ENCODE measurements at places on chromosomes 1 and 21. TPM values are rescaled to one million over a fixed set of nuclear protein-coding genes. Genes with fewer than 3 reads are reported as not detected.

- DNase-seq = peak; percentile 84
These were observed 12.4 kb downstream of the FMOD start for GRCh38 chr1:203338335-203339036.

DCDC2B gene
- polyA plus RNA-seq = not detected

DNA sequence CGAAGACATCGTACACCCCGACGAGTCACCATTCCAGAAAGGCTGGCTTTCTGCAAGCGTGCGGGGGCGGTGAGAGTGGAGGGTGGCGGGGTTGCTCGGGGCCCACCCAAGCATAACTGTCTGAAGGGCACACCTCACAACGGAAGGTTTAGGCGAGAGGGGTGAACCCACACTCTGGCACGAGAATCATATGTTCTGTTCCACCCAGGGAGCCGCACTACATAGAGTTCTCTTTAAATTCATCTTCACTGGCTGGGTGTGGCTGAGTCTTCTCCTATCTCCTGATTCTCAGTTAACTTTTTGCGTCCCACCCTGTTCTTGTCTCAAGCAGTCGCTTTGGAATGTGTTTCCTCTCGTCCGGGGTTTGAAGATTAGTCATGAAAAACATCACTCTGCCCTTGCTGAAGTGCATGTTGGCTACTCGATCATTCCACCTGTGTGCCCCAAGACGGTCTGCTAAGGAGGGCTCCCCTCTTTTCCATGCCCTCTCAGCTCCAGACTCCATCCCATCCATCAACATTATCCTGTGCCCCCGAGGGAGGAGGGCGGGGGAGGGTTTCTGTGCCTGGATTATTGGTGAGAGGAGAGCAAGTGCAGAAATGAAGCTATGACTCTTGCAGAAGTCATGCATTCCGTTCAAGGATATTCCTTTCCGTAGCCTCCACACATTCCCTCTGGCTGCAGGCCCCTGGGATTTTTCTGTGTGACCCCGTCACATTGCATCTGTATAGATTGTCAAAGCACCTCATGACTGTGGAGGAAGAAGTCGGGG is 53.5 kb upstream of the CD34 start:
- DNase-seq = no peak

DNA sequence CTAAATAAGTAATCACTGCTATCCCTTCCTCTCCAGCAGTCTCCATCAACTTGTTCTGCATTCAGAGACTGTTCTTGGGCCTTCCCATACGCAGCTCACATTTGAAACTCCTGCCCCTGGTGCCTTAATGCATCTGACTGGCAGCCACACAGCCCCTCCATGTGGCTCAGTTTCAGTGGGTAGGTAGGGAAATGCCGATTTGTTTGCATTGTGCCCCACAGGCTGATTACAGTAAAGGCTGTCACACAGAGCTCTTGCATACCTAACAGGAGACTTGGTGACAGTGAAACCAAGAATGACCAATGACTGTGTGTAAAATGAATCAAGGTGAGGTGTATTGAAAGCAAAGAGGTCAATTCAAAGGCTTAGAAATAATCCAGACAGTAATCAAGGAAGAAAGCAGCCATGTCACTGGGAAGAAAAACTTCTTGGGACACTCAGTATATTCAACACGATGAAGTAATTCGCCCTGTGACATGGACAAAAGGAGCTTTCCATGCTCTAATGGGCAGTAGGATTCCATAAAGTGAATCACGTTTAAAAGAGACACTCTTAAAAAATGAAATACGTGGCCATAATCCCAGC is 12.7 kb upstream of the B3GALNT2 start:
- DNase-seq = no peak

FOXD2 gene
- 0.09 TPM for polyA plus RNA-seq

DNA sequence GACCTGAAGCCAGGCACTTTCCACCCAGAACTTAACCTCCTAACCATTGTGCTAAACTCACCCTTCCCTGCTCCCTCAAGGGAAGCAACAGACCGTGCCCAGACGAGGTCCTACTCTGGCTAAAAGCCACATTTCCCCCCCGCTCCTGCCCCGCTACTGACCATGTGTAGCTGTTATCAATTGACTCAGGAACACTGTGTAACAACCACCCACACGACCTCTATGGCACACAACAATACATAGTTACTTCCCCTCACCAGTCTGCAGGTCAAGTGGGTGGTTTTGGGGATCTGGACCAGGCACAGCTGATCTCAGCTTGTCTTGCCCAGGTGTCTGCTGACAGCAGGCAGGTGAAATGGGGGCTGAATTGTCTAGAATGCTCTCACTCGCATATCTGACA is 40.1 kb downstream of the CAMK2N1 start:
- DNase-seq = no peak

DNA sequence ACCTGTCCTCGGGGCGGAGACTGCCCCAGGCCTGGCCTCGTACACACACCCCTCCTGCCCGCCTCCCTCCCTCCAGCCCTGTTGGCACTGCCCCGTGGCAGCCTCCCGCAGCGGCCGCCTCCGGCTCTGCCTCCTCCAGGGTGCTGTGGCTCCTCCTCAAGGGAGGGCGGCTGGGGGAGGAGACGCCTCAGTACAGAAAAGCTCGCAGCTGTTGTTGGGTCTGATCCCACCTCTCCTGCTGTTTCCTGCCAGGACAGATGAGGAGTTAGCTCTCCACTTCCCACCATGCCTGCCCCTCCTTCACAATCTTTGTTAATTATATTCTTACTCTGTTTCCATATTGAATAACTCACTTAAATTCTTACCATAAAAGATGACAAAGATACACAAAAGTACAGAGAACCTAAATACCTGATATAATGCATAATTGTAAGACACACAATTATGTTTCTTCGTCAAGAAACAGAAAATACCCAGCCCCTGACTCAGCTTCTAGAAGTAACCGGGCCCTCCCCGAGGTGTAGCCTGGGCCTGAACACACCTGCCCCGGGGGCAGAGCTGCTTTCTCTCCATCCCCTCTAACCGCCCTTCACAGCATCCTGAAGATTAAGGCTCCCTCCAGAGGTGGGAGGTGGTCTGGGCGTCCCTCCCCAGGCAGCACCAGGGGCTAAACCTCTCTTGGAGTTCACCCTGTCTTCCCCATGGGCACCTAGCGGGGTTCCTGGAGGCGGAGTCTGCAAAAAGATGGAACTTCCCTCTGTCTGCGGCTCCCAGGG is 30.6 kb upstream of the COL6A1 start:
- DNase-seq = no peak

PDPN gene
- polyA plus RNA-seq = not detected

STIL gene
- 1.2 TPM for polyA plus RNA-seq

DNA sequence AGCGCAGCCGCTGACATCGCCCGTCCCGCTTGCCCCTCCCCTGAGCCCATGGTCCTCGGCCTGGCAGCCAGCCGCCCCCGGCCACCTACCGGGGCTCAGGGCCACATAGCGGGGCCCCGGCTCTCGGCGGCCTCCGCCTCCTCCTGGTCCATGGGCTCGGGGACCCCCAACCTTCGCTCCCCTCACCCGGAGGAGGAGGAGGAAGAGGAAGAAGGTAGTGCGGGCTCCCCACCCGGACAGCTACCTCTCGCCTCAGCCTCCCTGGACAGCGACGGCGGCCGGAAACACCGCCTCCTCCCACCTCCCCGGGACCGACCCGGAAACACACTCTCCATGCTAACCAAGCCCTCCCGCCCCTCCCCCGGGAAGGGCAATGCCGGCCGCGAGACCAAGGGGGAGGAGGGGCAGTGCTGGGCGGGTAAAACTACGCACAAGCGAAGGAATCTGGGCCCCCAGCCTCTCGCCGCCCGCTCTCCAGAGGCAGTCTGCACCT is at the start of gene KIAA0319L:
TSS of gene KIAA0319L (minus strand) at position 286 of the 493 bp plus-strand sequence. CDS start 2,912 bp downstream, outside the sequence.
- DNase-seq = no peak

GRCh38 chr1:228274452-228275178 is 66.8 kb downstream of the OBSCN start:
- no peak for DNase-seq

- DNase-seq = no peak
These were observed 166.5 kb downstream of the DHRS3 start for GRCh38 chr1:12451560-12451900.

KRTAP19-6 gene
- polyA plus RNA-seq = not detected

ARHGAP29 gene
- not detected for polyA plus RNA-seq

EMC1 gene
- polyA plus RNA-seq = 25.8 TPM

DNA sequence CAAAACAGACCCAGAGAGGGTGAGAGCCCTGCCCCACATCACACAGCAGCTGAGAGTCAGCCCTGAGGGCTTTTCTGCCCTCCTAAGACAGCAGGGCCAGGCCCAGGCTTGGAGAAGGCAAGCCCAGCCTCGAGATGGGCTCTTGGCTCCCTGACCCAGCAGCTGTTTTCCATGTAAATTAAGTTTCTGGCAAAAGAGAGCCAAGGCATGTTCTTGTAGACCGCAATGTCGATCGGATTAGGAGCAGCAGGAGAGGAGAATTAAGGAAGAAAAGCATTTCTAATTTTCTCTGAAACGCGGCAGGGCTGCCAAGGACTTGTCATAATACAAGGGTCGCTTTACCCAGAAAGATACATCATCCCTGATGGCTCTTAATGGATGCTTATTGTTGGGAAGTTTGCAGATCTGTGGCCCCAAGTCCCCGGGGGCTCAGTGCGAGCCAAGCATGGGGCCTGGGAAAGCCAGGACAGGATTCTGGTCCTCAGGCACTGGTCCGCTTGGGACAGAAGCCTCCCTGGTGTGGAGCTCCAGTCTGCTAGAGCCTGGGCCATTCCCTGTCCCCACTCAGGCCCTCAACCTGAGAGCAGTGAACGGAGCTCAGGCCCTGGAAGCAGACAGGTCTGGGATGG is 62.8 kb downstream of the DMRTB1 start:
- no peak for DNase-seq

DNA sequence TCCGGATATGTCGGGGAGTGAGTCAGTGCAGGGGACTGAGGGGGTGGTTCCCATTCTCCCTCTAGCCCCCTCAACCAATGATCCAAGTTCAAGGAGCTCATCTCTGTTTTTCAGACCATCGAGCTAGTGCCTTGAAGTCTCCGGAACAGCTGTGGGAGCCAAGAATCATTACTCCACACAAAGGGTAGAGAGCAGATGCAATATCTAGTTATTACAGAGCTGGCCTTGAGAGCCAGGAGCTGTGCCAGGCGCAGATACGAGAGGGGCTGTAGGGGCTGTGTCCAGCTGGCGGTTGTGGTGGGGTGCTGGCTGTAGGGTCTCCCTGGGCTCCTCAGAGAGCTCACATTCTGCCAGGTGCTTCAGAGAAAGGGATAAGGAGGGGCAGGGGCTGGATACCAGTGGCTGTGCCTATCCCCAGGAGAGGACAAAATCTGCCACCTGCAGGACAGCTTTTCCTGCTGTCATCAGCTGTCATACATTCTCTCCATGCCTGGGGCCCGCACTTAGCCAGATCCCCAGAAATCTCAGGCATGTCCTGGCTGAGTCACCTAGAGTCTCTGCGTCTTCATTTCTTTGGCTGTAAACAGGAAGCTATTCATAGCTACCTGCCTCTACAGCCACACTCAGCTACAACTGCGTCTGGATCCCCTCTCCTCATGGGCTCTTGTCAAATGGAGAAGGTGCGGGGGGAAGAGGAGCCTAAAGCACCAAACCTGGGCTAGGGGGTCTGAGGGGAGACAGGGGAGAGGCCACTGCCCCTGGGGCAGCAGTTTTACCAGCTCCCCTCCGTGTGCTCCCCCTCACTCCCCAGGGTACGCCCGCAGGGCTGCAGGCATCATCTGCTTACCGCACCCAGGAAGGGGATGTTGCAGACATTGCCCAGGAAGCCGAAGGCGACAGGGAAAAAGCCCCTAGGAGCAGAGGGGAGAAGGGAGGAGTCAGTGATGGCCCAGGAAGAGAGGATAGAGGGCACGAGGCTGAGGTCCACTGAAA is 2.4 kb upstream of the KISS1 start:
- DNase-seq = no peak

CITED4 gene
- polyA plus RNA-seq = 4.1 TPM

GPR89A gene
- polyA plus RNA-seq = 11.4 TPM

DNA sequence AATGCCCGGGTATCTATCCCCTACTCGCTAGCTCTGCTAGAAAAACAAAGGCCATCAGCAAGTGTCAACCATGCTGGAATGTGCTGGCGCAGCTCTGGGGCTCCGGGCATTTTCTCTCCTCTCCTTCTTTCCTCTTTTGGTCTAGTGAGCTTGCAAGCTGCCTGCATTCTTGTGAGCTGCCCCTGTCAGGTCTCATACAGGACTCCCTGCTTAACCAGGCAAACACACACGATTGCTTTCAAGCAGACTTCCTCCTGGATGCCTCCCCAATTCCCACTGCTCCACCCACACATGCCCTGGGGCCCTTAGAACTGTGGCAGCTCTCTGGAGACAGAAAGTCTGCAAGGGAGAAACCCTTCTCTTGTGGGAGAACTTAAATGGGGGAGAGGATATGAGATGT is 35.7 kb upstream of the SUCO start:
- DNase-seq = no peak

GRCh38 chr1:168004531-168004930 is 67.7 kb upstream of the MPC2 start:
- no peak for DNase-seq

CLIC6 gene
- polyA plus RNA-seq = 0.01 TPM

DNA sequence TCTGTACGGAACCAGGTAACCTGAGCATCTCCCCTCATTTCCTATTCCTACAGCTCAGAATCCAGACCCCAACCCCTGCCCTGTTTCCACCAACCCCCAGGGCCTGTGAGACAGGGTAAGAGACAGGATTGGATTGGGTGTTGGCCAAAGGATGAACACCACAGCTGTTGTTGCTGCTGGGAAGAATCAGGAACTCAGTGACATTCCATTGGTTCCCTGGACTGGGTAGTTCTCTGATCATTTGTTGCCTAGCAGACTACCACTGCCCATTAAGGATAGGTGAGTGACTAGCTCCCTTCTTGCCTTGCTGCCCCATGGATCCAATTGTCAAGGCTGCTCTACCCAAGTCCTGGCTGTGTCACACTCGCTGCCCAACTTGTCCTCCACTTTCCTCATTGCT is 10.0 kb downstream of the NCSTN start:
- no peak for DNase-seq

DNA sequence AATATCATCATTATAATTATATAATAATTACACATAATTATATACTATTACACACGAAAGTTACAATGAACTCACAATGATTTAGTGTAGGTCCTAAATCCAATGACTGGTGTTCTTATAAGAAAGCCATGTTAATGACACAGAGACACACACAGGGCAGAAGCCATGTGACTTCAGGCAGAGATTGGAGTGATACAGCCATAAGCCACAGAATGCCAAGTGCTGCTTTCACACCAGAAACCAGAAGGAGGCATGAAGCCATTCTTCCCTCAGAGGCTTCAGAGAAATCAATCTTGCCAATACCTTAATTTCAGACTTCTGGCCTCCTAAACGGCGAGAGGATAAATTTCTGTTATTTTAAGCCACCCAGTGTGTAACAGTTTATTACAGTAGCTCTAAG is 147.4 kb upstream of the KRTAP19-8 start:
- no peak for DNase-seq

CRNN gene
- not detected for polyA plus RNA-seq

AGO1 gene
- 10.1 TPM for polyA plus RNA-seq

- no peak for DNase-seq
These were observed 41.2 kb downstream of the CDCP2 start for GRCh38 chr1:54111624-54112023.

GRCh38 chr1:11860587-11860986 is 1.8 kb upstream of the NPPB start:
- DNase-seq = no peak

Data from B cell (primary cell).